ENCODE measurements at places on chromosomes 5 and 9.
A peak's percentile ranks its signal among the peaks of the same experiment; 100 is the strongest.

GRCh38 chr5:112975721-112976431, 722 bp upstream of the DCP2 start:
- no peak for DNase-seq

GRCh38 chr5:11048760-11049159, 287.7 kb upstream of the DAP start:
- DNase-seq, result no peak

DNA sequence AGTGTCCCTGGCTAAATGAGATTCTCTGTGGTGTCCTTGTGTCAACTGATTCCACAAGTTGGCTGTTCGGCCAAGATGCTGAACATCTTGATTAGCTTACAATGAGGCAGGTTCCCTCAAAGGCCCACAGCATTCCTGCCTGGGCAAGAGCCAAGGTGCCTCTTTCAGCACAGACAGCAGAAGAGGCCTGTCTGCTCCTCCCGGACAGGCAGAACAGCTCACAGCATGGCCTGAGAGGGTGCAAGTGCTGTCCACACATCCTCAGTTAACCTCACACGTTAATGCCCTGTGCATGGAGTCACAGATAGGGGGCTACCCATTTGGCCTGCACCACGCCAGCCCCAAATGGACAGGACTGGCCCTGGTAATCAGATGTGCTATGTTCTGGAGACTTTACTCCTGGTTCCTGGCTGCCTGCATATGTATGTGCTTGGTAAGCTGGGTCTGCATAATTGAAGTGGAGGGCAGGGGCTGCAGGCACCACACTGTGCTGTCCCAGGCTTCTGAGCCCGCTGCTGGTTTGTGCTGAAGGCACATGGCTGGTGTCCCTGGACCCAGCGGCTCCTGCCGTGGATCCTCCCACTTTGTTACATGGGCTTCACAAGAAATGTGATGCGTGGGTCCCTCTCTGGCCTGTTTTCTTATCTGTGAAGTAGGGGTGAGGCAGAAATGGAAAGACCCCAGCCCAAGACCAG, 8.9 kb downstream of the CSF2 start:
- DNase-seq, result no peak

DNA sequence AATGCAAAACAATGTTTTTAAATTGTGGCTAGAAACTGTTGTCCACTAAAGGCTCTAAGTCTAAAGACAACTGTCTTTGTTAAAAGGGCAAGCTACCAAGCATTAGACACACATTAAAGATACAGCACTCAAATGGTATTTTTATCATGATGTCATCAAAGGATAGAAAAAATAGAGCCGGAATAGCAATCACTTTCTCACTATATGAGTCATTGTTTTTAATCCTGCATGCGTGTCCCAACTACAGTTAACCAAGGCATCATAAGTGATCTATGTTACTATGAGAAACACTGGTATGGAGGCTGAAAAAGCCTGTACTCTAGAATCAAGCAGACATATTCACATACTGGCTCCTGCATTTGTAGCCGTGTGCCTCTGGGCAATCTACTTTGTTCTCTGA, 1.9 kb upstream of the PJA2 start:
- no peak for DNase-seq

GRCh38 chr9:137044037-137044436, 1.9 kb downstream of the NPDC1 start:
- DNase-seq, result no peak

- DNase-seq, result no peak
These were observed 330.9 kb downstream of the DNAH5 start for GRCh38 chr5:13613621-13614020.

GRCh38 chr5:54673523-54674225, 156.1 kb downstream of the SNX18 start:
- DNase-seq, result no peak

DNA sequence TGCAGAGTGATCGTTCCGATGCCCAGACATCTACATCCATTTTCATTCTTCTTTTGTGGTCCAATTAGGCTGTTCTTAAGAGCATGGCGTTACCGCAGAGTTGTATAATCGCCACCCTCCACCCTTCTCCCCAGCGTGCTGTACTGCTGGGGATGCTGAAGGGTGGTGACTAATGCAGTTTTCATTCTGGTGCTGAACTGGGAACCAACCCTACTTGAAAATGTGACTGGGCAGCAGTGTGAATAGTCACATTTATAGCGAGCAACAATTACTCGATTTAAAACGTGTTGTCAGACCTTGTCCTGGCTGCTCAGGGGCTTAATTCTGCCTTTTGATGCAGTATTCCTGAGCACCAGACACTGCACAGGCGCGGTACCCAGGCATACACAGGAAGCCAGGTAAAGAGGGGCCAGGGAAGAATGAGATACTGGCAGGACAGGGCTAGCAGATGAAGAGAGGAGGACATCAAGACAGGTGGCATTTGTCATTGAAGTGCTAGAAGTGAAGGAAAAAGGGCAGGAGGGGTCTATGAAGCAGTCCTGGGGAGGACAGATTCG, 719 bp upstream of the ISCA1 start:
- DNase-seq, result no peak

- no peak for DNase-seq
These were observed 138.9 kb downstream of the NTRK2 start for GRCh38 chr9:84808416-84808815.

- no peak for DNase-seq
These were observed 123.1 kb downstream of the DMRT2 start for GRCh38 chr9:1173211-1173610.

DNA sequence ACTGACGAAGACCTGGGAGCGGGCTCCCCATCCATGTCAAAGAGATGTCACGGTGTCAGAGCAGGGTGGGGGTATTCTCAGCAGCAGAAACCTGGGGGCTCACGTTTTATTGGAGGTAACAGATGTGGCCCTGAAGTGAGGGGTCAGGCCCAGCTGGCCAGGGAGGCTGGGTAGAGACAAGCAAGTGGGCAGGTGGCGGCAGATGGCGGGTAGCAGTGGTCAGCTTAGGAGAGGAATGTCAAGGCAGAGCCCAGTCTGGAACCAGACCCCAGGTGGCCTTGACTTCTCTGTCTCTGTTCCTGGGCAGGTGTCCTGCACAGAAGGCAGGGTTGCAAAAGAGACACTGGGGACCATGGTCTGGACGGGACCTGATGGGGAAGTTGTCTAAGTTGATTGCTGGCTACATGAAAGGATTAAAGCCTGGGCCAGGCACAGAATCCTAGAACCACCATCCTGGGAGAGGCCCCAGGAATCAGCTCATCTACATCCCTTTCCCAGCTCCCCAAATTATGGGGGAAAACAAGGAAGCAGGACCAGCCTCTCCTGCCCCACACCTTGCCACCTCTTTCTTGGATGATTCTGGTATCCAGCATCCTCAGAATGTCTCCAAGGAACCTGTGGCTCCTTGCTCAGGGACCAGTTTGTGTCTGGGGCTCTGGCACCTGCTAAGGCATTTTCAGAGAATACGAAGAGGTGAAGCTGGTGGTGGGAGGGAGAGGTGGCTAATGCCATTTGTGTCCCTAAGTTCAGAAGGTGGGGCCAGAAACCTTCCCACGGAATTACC, 72.5 kb downstream of the AMBP start:
- no peak for DNase-seq

- DNase-seq, result no peak
These were observed 36.1 kb downstream of the TAF11L14 start for GRCh38 chr5:17670353-17670752.

DNA sequence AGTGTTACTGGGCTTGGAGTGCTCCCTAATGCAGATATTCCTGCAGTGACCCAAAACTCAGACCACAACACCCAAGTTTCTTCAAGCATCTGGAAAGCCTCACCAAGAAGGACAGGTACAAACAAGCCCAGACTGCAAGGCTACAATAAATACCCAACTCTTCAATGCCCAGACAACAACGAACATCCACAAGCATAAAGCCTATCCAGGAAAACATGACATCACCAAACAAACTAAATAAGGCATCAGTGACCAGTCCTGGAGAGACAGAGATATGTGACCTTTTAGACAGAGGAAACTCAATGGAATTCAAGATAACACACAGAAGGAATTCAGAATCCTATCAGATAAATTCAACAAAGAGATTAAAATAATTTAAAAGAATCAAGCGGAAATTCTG, 605.6 kb downstream of the PDE4D start:
- DNase-seq, result no peak

DNA sequence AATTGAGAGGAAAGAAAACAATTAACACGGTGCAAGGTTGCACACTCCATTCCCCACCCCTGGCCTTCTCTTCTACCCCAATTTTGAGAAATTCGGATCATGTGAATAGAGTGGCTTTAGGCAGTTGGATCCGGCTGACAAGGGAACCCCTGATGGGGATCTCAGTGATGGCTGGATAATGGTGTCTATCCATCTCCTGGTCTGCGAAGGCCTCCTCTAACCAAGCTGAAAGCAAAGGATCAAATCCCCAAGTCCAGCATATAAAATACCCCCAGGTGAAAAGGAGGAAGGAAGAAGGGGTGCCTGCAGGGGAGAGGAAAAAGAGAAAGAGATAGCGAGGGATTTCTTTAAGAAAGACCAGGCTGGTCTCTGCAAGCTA, 16.0 kb downstream of the NR2F1 start:
- DNase-seq, result no peak

DNA sequence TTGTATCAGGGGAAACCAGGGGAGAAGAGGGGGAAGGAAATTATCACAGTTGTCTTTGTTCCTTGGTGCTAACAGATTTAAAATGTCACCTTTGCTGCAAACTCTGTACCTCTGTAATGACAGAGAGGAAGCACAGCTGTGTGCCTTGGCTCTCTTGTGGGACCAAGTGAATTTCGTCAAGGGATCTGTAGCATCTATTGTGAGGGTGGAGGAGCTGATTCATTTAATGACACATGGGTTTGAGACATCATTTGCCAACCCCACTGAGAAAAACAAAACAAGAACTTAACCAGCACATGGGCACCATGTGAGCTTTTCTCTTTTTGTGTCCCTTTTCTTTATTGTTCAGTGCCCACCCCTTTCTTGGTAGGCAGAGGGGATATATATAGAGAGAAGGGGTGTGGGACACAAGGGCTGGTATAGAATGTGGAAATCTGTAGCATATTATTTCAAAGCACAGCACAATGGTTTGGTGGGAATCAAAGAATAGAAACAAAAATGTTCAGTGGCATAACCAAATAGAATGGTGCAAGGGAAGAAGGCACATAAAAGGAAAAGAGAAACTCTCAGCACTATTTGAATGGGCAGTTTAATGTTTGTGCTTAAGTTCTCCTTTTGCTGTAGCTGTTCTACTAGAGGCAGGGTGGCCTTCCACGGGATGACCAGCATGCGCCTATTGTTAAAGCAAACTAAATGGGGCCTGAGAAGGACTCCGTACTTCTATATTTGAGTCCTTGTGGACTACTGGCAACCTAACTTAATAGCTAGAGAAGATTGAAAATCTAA, 63.3 kb downstream of the LIX1 start:
- no peak for DNase-seq

GRCh38 chr9:137429974-137430722, 7.0 kb downstream of the NOXA1 start:
- DNase-seq, result no peak

- no peak for DNase-seq
These were observed 47.0 kb downstream of the KCNV2 start for GRCh38 chr9:2764353-2764752.

GRCh38 chr9:3419893-3420292, 105.9 kb downstream of the RFX3 start:
- DNase-seq, result no peak

- no peak for DNase-seq
These were observed 5.2 kb upstream of the CTNND2 start for GRCh38 chr5:11909471-11909870.

DNA sequence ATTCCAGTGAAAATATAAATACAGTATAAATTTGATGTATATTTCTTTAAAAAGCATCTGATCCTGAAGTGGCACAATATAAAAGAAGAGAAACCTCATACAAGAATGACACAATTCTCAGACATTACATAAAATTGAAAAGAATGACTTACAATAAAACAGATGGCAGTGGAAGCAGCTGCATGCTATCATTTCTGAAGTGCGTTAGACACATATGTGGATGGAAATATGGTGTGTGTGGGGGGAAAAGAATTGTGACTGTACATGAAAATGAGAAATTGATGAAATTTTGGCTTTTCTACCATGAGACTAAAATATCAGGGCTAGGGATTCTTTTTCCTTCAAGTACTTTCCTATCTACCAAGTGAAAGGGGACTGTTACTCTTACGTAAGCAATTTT, 45.9 kb upstream of the CDH18 start:
- DNase-seq, result peak; percentile 32

- DNase-seq, result no peak
These were observed 103.0 kb downstream of the AOPEP start for GRCh38 chr9:94829380-94830070.

DNA sequence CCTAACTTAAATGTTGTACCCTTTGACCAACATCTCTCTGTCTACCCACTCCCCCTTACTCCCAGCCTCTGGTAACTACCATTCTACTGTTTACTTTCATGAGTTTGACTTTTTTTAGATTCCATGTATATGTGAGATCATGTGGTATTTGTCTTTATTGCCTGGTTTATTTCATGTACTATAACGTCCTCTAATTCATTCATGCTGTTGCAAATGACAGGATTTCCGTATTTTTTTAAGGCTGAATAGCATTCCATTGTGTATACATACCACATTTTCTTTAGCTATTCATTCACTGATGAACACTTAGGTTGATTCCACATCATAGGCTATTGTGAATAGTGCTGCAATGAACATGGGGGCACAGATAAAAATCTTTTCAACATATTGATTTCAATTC, 11.8 kb upstream of the NDUFB6 start:
- no peak for DNase-seq

DNA sequence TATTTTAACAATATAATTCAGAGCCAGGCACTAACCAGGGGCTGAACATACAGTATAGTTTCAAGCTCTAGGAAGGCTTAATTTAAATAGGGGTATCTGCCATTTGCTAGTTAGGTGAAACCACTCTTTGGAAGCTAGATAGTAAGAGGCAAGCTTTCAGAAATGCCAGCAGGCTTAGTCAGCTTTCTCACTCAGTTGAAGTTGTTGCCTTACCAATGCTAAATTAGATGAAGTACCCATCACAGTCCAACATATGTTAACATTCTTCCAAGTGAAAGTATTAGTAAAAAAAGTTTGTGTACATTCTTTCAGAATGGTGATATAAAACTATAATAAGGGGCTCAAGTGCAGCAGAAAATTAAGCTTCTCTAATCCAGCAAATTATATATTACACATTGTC, 215.0 kb downstream of the CNTLN start:
- no peak for DNase-seq

- no peak for DNase-seq
These were observed 384.6 kb downstream of the MLLT3 start for GRCh38 chr9:20237686-20238085.

- peak; percentile 6 for DNase-seq
These were observed 13.0 kb upstream of the ABLIM3 start for GRCh38 chr5:149128023-149128875.

All from NCI-H1694 treated with DMSO at 0.1 percent for 48 hours (cell line).